Esophagus squamous epithelium (tissue), 5 donors: ENCODE measurements at places on chromosomes 6 and 20. TPM values are rescaled to one million over a fixed set of nuclear protein-coding genes. Genes with fewer than 3 reads are reported as not detected.

DNA sequence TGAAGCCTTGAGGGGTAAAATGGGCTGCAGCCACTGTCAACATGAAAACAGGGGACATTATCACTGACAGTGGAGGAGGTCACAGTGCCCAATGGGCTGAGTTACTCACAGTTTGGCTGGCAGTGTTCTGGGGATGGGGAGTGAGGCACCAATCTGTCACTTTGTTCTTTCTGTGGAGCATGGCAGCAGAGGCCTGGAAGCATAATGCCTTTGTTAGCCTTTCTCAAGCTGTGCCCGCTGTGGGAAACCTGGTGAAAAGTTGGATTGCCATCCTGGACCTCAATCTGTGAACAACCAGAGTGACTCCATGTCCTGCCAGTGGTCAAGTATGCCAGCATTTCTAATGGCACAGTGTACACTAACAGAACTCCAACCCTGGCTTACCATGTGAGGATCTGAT lies 143.6 kb downstream of the OR2B2 start:
- no peak for DNase-seq

DNA sequence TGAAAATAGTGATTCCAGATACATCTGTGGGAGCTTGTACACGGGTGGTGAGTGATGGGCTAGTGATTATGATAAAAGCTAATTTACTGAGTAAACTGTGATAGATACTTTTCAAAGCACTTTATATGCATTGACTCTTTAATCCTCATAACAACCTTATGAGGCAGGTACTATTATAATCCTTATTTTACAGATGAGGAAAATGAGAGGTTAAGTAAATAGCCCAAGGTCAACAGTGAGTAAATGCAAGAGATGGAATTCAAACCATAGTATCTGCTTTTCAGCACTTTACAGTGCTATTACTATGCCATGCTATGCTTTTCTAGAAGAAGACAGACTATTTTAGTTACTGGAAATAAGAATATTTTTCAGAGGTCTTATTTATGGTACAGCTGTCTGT lies 320.9 kb upstream of the CITED2 start:
- DNase-seq: no peak

- DNase-seq: no peak
These were observed 845.9 kb downstream of the EYS start for GRCh38 chr6:64861039-64861651.

GRCh38 chr6:142633317-142633716 lies 311.7 kb downstream of the HIVEP2 start:
- DNase-seq: no peak

GRCh38 chr6:125699591-125699990 lies 49.8 kb upstream of the HEY2 start:
- no peak for DNase-seq

SCGN gene
- total RNA-seq: not detected
